ENCODE measurements at places on chromosomes 6 and 20. TPM values are rescaled to one million over a fixed set of nuclear protein-coding genes. Genes with fewer than 3 reads are reported as not detected.

FBXO5 gene
- total RNA-seq = 2.2 TPM

TMC2 gene
- total RNA-seq = not detected

GMPR gene
- total RNA-seq = 91.0 TPM

MOCS3 gene
- 2.6 TPM for total RNA-seq

DNAH8 gene
- not detected for total RNA-seq

RHAG gene
- total RNA-seq = 0.42 TPM

DNA sequence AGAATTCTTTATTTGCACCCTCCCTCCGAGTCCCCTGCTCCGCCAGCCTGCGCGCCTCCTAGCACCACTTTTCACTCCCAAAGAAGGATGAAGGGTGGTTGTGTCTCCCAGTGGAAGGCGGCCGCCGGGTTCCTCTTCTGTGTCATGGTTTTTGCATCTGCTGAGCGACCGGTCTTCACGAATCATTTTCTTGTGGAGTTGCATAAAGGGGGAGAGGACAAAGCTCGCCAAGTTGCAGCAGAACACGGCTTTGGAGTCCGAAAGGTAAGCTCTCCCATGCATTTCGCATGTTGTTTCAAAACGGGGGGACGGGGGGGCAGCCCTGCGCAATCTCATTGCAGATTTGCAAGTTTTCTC, 357 bp downstream of the PCSK2 start:
- DNase-seq = no peak

DNA sequence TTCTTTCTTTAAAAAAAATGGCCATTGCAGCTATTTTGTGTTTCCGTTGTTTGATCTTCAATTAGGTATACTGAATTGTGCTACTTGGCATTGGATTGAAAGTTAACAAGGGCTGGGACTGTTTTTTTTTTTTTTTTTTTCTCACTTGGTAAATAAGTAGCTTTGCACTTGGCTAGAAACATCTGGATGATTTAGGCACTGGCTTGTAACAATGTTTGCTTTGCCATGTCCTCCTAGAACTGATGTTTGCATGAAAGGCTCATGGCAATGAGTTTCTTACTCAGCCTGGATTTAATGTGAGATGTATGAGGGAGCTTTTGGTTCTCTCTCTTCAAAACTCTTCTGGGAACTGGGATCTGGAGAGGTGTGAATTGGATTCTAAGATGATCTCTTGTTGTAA, 414.1 kb downstream of the CDH26 start:
- DNase-seq = no peak

DNA sequence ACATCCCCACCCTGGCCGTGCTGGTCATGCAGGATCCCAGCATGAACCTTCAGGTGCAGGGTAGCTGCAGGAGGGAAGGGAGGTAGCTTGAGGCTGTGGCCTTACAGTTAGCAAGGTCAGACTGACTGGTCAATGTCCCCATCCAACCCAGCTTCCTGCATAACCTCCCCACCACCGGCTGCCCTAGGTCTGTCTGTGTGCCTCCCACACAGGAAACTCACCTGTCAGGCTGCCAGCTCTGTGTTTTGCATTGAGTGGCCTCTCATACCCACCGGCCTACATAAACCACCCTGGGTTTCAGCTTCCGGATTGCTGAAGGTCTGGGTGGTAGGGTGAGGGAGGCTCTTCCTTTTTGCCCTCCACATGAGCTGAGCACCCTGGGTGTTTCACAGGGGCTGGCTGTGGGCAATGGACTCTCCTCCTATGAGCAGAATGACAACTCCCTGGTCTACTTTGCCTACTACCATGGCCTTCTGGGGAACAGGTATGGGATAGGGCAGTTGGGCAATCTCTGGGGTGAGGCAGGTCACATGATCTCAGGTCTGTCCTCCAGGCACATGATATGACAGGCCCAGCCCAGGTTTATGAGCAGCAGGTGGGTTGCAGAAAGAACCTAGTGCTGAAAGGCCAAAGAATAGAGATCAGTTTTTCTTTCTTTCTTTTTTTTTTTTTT, 1.8 kb downstream of the CTSA start:
- no peak for DNase-seq

DNA sequence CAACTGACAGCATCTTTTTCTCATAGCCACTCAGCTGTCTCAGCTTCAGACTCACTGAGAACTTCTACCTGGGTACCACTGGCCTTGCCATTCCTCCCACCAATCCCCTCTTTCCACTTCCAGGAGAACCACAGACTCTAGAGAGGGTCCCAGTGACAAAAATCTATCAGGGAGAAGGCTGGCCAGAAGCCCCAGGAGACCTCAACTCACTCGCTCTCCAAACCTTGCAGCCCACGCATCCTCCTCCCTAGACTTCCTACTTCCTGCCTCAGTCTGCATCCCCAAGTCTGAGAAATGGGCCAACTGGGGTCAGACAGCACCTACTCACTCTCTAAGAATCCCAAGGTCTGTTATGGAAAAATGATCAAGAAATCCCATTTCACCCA, 1.2 kb downstream of the TMEM239 start:
- DNase-seq = no peak

GRCh38 chr20:11337361-11338130, 580.1 kb upstream of the BTBD3 start:
- no peak for DNase-seq

DNA sequence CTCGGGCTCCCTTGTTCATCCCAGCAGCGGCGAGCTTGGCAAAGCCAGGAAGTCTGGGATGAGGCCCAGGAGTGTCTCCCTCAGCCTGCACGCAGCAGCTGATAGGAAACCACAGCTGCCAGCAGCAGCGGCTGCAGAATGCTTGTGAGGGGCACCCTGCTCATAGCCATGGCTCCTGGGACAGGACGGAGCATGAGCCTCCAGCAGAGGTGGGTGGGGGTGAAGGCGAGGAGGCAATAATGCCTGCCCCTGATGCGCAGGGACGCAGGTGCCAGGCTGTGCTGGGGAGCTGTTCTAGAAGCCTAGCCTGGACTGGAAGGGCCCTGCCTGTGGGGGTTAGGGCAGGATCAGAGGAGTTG, 157.9 kb downstream of the CD83 start:
- peak; percentile 52 for DNase-seq

- no peak for DNase-seq
These were observed 1.1 kb downstream of the RAB32 start for GRCh38 chr6:146544616-146545182.

GRCh38 chr6:117210279-117210678, 55.1 kb upstream of the VGLL2 start:
- no peak for DNase-seq

DNA sequence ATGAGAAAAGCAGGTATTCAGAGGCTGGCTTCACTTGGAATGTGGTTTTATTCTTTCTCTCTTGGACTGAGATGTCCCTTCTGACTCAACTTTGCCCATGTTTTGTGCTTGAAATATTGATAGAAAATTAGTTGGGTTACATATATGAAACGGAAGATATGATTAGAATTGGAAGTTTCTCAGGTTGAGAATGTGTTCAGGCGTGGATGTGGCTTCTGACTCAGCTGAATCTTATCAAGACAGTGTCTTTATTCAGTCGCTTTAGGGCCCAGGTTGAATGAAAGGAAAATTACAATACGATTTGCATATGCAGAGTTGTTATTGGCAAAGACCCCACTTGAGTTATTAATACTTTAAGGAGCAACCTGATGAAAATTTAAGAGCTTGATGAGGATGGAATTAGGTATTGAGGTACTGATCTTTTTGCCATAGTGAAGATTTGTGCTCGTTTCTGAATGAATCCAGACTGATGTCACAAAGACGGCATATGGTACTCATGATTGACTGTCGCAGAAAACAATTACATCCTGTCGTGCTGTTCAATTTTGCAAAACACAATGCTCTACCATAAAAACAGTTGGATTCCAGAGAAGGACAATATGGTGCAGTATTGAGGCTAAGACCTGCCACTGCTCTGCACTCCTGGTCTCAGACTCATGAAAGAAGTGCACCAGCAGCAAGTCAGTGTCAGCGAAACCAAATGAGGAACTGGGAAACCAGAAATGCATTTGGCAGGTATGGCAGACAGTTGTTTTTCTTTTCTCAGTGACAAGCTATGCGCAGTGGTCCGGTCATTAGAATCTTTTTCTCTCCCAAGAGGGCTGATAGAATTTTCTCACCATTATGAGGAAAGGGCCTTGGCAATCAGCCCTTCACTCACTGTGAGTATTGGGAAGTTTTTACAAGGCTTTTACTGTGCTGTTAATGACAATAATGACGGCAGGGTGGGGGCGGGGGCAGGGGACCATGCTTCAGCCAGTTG, 158.3 kb downstream of the DOK5 start:
- DNase-seq = no peak

- DNase-seq = no peak
These were observed 181.9 kb downstream of the ERMARD start for GRCh38 chr6:169933251-169933821.

Data from heart left ventricle (tissue), 16 donors.